Amniotic epithelial cell (primary cell): ENCODE measurements at places on chromosomes 7 and 10.

DNA sequence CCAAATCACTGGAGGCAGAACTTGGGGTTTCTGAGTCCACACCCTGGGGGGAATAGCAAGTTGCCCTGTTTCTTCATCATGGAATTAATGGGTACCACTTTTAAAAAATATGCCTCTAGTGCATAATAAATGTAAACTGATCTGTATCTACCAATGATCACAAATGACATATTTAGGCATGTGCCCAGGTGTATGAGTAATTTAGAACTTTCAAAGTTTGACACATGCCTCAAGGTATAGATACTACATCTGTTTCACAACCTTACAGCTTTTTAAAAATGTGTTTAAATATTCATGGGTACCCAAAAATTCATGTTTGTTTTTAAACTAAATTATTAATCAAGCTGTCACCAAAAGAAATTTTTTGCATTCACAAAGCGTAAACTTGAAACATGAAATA lies 226.0 kb downstream of the KIAA1217 start:
- no peak for DNase-seq

- DNase-seq = no peak
These were observed 87.7 kb upstream of the CHST15 start for GRCh38 chr10:124180947-124181549.

- DNase-seq = peak; percentile 2
These were observed 365.6 kb downstream of the ANKRD7 start for GRCh38 chr7:118590107-118590506.

- no peak for DNase-seq
These were observed 120.0 kb upstream of the EGFR start for GRCh38 chr7:54898659-54899340.

- DNase-seq = no peak
These were observed 717.0 kb downstream of the KCNMA1 start for GRCh38 chr10:76920581-76920980.

DNA sequence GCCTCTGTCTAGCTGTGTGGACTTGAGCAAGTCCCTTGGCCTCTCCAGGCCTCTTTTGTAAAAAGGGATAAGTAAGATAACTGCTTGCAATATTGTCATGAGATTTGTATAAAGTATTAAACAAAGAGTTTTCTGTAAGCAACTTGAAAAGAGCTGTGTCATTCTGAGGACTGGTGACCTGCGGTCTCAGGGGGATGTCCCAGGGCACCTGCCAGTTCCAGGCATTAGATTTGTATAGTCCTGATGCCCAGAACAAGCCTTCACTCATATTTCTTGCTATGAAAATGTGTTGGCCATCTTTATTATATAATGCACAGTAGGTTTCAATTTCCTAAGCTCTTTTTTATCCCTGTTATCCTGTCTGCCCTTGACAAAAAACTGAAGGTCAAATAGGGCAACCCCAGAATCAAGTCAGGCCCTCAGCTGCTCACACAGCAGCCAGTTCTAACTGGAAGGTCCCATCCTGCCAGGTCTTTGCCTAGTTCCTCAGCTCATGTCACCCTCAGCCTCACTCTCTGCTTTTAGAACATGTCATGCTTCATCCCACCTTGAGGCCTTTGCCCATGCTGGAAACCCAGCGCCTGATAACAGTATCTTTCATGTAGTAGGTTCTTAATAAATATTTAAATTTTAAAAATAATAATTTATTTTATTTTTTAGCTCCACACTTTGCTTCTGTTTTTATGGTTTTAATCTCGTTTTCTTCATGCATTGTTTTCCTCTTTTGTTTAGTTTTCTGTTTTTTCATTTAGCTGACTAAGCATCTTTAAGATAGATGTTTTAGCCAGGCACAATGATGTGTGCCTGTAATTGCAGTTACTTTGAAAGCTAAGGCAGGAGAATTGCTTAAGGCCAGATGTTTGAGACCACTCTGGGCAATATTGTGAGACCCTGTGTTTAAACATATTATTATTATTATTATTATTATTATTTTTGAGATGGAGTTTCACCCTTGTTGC lies 87.5 kb upstream of the ZNF92 start:
- DNase-seq = no peak

- no peak for DNase-seq
These were observed 4.5 kb upstream of the TRIM24 start for GRCh38 chr7:138455609-138456008.

- no peak for DNase-seq
These were observed 32.8 kb upstream of the SORCS3 start for GRCh38 chr10:104608091-104608828.

DNA sequence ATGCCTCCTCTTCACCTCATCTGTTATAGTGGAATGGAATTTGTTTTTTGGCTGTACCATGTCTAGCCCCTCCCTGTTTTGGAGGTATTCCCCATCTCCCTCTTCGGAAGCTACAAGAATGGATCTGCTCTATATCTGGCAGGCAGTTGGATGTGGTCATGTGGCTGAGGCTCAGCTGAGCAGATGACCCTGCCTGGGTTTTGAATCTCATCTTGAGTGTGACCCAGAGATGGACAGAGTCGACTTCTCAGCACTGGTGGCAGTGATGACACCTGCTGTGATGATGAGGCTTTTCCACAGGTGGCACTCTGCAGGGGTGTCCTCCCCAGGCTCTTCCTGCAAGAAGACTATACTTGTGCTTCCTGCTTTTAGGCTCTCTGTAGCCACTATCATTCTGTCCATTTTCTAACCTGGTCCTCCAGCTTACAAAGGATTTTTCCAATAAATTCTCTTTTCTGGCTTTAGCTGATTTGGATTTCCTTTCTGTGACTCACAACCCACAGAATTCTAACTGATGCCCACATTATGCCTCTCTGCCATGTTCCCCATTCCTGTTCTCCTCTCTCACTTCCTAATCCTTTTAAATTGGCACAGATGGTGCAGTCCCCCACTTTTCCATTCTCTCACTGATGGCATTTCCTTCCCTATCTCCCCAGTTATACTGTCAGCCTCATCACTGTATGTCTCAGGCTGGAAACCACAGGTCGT lies 7.5 kb upstream of the ARHGAP22 start:
- DNase-seq = no peak

DNA sequence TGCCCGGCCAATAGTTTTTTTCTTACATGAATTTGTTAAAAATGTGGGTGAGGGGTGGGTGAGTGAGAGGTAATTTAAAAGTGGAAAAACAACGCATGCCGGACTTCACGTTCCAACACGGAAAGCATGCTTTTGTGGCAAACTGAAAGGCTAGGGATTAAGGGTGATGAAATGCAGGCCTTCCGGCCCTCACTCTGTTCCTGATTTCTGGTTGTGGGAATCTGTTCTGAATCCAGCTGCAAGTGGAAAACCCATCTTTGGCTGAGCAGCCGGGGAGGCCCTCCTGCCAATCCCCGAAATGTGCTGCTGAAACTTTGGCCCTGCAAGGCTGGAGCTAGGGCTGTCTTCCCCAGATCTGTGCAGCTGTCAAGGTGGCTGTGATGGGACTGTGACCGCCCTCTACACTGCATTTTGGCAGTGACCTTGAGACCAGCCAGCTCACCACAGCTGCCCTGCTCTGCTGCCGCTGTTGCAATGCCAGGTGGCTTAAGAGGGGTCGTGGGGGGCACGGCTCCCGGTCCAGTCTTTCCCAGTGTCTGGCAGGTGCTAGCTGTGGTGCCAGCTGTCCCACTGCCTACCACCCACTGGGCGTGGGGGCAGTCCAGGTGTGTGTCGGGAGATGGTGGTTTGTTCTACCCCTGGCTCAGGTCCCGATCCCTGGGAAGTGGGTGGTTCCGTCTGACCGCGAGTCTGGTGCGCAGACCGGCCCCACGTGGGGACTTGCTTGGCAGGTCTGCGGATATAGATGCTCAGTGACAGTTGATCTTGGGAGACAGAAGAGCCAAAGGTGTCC lies 39.0 kb downstream of the TET1 start:
- DNase-seq = peak; percentile 99

DNA sequence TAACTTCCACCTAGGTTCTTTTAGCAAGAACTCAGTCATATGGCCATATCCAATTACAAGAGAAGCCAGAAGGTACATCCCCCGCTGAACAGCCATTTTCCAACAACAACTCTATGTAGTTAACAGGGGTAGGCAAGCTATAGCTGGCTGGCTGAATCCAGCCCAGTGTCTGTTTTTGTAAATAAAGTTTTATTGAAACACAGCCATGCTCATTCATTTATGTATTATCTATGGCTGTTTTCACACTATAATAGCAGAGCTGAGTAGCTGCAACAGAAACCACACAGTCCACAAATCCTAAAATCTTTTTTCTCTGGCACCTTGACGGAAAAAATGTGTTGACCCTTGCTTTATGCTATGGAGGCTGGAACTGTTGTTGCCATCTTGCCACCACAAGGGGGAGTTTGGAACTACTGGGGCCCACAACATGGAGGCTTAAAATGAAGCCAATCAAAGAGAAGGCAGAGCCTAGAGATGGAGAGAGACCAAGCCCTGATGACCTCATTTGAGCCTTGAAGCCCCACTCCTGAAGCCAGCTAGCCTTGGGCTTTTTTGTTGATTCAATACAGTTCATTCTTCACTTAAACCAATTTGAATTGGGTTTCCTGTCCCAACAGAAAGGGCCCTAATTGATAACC lies 33.3 kb upstream of the XPNPEP1 start:
- DNase-seq = peak; percentile 58

DNA sequence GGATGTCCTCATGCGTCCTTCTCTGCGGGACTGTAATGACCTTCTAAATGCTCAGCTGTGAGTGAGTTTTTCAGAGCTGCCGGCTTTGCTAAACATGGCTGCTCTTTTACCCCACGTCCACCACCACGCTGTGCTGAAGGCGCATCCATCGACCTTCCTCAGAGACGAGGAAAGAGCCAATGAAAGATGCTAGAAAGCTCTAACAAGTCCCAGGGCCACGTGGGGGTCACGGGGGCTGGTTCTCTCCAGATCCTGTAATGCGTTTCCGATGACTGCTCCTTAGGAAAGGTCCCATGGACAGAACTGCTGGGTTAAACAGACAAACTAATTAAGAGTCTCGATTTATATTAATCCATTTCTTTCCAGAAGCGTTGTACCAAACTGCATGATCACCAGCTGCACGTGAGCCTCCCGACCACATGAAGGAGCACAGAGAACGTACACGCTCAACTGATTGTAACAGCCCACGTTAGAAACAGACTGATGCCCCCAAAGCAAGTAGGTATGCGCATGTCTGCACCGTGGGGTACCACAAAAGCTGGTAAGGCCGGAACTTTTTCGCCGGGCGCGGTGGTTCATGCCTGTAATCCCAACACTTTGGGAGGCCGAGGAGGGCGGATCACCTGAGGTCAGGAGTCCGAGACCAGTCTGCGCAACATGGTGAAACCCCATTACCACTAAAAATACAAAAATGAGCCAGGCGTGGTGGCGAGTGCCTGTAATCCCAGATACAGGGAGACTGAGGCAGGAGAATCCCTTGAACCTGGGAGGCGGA lies 109.6 kb downstream of the TCERG1L start:
- no peak for DNase-seq

GRCh38 chr10:1085258-1085657 lies 29.1 kb downstream of the WDR37 start:
- DNase-seq = no peak

DNA sequence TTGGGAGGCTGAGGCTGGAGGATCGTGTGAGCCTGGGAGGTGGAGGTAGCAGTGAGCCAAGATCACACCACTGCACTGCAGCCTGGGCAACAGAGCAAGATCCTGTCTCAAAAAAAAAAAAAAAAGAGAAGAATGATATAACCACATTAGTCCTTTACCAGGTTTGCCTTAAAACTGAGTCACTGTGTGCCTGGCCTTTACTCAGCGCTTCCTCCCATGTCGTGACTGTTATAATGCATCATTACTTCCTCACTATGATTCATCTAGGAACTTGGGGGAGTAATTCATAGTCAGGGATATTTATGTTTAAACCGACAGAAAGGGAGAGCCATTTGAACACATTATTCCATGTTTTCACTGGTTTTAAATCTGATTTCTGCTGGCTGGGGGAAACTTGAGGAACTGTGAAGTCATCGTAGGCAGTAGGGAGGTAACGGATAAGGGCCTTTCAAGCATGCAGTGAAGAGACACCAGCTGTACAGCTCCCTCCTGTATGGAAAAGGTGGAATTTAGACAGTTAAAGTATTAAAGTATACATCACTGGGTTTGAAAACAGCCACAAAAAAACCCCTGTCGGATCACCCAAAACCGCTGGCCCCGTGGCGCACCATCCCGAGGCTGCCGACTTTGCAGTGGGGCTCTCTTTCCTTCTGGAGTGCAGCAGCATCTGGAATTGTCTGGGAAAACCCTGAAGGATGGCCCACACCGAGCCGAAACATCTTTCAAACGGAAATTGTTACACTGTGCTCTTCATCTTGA lies 119.8 kb downstream of the NKX6-2 start:
- peak; percentile 90 for DNase-seq

- DNase-seq = no peak
These were observed 144.7 kb downstream of the RPS24 start for GRCh38 chr10:78178397-78178796.

DNA sequence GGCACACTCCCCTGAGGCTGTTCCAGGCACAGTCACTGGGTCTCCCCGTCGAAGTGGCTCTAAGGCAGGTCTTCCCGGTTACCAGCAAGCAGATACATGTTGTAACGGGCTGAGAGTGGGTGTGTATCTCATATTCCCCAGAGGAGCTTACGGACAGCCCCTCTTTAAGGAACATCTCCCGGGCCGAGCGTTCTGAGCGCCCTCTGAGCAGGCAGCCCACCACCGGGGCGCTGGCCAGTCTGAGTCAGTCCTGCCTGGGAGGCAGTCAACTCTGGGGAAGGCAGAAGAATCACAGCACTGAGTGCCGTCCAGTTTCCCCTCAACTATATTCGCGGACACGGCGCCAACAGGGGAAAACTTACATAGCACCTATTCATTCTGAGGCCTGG lies 117.4 kb downstream of the LHPP start:
- DNase-seq = no peak

DNA sequence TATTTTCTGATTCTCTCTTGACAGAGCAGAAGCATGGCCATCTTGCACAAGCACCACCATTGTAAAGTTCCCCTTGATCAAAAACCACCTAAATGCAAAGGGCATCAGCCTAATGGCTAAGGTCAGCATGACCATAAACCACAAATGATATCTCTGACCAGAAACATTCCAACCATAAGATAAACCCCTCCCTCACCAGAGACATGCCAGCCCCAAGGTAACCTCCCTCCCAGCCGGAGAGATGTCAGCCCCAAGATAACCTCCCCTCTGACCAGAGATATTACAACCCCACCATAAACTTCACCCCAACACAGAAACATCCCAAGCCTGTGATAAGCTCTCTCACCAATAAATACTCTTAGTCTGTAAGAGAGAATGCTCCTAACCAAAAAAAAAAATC lies 72.1 kb upstream of the CDK1 start:
- DNase-seq = peak; percentile 26

DNA sequence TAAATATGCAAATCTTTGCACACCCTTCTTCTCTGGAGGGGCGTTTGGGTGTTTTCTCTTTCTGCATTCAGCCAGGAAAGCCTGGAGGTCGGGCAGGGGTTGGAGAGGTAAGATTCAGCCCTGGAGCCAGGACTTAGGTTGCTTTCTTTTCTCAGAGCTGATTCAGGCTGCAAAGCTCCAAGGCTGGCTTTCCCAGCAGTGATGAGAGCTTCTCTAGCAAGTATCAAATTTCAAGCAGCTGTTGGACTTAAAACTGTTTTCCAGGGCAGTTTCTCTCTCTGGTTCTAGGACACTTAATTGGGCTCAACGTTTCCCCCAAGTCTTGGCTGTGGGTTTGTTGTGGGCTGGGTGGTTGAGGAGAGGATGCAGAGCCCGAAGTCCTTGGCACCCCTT lies 608 bp downstream of the AKR1B10 start:
- peak; percentile 59 for DNase-seq
